ENCODE measurements at places on chromosomes 1 and 21. TPM values are rescaled to one million over a fixed set of nuclear protein-coding genes. Genes with fewer than 3 reads are reported as not detected.

- no peak overlapping the region for H3K27ac ChIP-seq
- H3K4me1 ChIP-seq, result no peaks in the 10 kb centered on the region
- no peak for DNase-seq
- no peaks in the 10 kb centered on the region for H3K27me3 ChIP-seq
Measured at GRCh38 chr1:11176081-11176706, 13.0 kb upstream of the ANGPTL7 start.

DNA sequence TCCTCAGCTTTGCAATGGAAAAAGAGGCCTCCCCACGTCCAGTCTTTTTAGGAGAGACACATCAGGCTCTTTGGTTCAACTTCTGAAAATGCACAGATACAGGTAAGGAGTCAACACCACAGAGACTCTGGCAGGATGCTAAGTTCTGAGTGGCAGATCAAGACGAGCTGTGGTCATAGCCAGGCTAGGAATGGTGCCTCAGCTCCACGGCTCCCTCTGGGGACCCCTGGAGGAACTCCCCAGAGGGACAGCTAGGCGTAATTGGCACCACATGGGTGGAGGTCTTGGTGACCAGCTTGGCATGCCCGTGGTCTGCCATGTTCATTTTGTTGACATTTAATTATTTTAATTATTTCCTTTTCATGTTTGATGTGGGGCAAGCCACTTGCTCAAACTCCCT lies 206.1 kb downstream of the KAZN start:
- no peaks in the 10 kb centered on the region for H3K27me3 ChIP-seq
- H3K4me1 ChIP-seq, result no peaks in the 10 kb centered on the region
- H3K27ac ChIP-seq, result no peak overlapping the region
- H3K36me3 ChIP-seq, result no peaks in the 10 kb centered on the region

GRCh38 chr1:30868833-30869435 lies 39.6 kb downstream of the SDC3 start:
- H3K27ac ChIP-seq, result no peak overlapping the region
- no peak for DNase-seq
- no peaks in the 10 kb centered on the region for H3K4me1 ChIP-seq
- H3K4me3 ChIP-seq, result no peak overlapping the region
- no peaks in the 10 kb centered on the region for H3K27me3 ChIP-seq

GRCh38 chr1:226199971-226200370 lies 13.4 kb upstream of the ACBD3 start:
- H3K4me1 ChIP-seq, result no peaks in the 10 kb centered on the region
- H3K27ac ChIP-seq, result no peak overlapping the region
- H3K36me3 ChIP-seq, result no peaks in the 10 kb centered on the region
- no peak overlapping the region for H3K4me3 ChIP-seq
- no peak for DNase-seq
- no peaks in the 10 kb centered on the region for H3K27me3 ChIP-seq

GRCh38 chr1:235986869-235987268 lies 78.0 kb downstream of the NID1 start:
- no peak overlapping the region for H3K27ac ChIP-seq
- no peaks in the 10 kb centered on the region for H3K4me1 ChIP-seq
- H3K36me3 ChIP-seq, result no peaks in the 10 kb centered on the region

- no peaks in the 10 kb centered on the region for H3K4me1 ChIP-seq
- no peak overlapping the region for H3K27ac ChIP-seq
Measured at GRCh38 chr1:65267683-65268082, 41.7 kb upstream of the DNAJC6 start.

Gene PTGFRN
- 62.0 TPM for total RNA-seq

Gene MYBPH
- total RNA-seq, result not detected

Gene IGFN1
- total RNA-seq, result 17.0 TPM

All from pancreas (tissue), 10 donors.